ENCODE measurements at places on chromosomes 11 and 22.

DNA sequence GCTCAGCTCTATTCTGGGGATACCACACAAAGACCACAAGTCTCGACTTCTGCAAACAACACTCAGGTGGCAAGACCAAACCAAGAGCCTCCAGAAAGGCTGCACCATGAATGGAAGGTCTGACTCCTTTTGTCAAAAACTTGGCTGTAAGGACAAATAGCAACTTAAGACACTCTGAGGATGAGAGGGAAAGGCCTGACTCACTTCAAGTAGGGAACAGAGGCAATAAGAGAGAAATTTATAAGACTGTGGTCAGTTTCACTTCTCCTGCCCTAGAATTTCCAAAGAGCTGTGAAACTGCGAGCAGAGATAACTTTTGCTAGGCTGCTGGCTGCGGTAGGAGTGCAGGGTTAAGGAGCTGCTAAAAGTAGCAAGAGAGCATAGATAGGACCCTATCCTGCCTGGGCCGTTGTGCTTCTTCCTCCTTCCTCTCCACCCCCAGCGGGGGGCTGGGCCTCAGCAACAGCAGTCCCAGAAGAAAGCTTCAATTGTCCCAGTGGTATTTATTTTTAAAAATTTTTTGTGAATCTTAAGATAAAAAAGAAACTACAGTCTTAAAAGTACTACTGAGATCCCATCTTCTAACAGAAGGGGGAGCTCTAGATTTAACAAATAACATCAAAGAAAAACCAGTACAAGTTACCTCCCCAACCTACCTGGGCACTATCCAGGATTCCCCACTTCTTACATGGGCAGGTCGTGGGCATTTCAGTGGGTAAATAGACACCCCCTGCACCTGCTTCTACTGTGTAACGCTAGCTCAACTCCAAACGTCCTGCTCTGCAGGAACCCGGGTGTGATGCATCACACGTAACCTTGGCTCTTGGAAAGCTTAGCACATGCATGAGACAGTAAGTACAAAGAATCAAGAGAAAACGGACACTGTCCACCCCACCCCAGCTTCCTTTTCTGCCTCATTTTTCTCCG, 66.4 kb downstream of the SGSM3 start:
- H3K27me3 ChIP-seq: no peaks in the 10 kb centered on the region
- peak overlapping the region; percentile 42 for H3K4me3 ChIP-seq
- H3K36me3 ChIP-seq: 0 out of 2 replicates have a peak, but pooled peaks cover 4% of the 10 kb centered on the region

- H3K36me3 ChIP-seq: no peaks in the 10 kb centered on the region
- peaks cover 3% of the 10 kb centered on the region for H3K4me1 ChIP-seq
- DNase-seq: peak; percentile 66
- no peak overlapping the region for H3K27ac ChIP-seq
- H3K27me3 ChIP-seq: no peaks in the 10 kb centered on the region
These were observed 13.1 kb upstream of the LYVE1 start for GRCh38 chr11:10581481-10582019.

GRCh38 chr11:22516111-22516510, 109.5 kb downstream of the FANCF start:
- H3K4me1 ChIP-seq: peaks cover 22% of the 10 kb centered on the region
- no peak overlapping the region for H3K27ac ChIP-seq
- H3K36me3 ChIP-seq: no peaks in the 10 kb centered on the region
- no peak overlapping the region for H3K4me3 ChIP-seq
- no peaks in the 10 kb centered on the region for H3K27me3 ChIP-seq

GRCh38 chr11:121588747-121589146, 136.0 kb upstream of the SORL1-AS1 start:
- no peak overlapping the region for H3K4me3 ChIP-seq
- no peaks in the 10 kb centered on the region for H3K4me1 ChIP-seq
- H3K36me3 ChIP-seq: no peaks in the 10 kb centered on the region
- 0 out of 2 replicates have a peak, but pooled peaks cover 4% of the 10 kb centered on the region for H3K27me3 ChIP-seq
- H3K27ac ChIP-seq: no peak overlapping the region
- no peak for DNase-seq

DNA sequence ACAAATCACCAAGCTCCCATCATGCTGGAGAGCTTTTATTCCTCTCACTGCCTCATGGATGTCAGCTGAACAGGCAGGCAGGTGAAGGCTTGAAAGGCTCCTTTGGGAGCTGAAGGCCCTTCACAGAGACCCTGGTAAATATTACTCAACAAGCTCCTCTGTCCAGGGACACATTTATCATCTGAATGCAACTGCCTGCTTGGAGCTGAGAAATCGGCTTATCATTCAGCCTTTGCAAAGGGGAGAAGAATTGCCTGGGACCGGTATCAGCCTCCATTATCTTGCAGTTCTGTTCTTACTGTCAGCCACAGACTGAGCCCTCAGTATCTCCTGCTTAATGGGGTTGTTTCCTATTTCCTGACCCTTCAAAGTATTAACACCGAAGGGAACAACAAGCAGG, 113.8 kb upstream of the PITPNB start:
- H3K4me3 ChIP-seq: no peak overlapping the region
- DNase-seq: no peak
- no peaks in the 10 kb centered on the region for H3K36me3 ChIP-seq
- peaks cover 16% of the 10 kb centered on the region for H3K4me1 ChIP-seq
- no peak overlapping the region for H3K27ac ChIP-seq
- no peaks in the 10 kb centered on the region for H3K27me3 ChIP-seq

GRCh38 chr22:36331912-36332622, 55.7 kb downstream of the MYH9 start:
- peaks cover 69% of the 10 kb centered on the region for H3K4me1 ChIP-seq
- DNase-seq: peak; percentile 53
- H3K36me3 ChIP-seq: peaks cover 41% of the 10 kb centered on the region

DNA sequence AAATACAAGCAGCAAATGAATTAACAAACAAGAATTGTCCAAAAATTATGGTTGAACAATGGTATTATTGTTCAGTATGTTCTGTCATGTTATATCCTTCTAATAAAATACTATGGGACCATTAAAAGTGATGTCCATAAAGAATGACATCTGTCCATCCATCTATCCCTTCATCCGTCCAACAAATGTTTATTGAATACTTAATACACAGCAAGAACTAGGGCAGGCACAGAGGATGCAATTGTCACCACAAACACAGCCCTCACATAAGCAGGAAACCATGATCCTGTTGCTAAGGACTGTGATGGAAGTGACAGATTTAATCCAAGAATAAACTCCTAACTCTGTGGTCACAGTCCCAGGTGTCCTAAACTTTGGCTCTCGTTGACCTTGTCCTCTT, 20.7 kb upstream of the B3GAT1 start:
- no peak overlapping the region for H3K4me3 ChIP-seq
- no peaks in the 10 kb centered on the region for H3K4me1 ChIP-seq
- no peak overlapping the region for H3K27ac ChIP-seq
- DNase-seq: no peak
- no peaks in the 10 kb centered on the region for H3K36me3 ChIP-seq
- no peaks in the 10 kb centered on the region for H3K27me3 ChIP-seq

- peak overlapping the region; percentile 91 for H3K4me3 ChIP-seq
- no peaks in the 10 kb centered on the region for H3K36me3 ChIP-seq
- H3K4me1 ChIP-seq: peaks cover 33% of the 10 kb centered on the region
- no peaks in the 10 kb centered on the region for H3K27me3 ChIP-seq
These were observed 895 bp downstream of the TEAD1 start for GRCh38 chr11:12674936-12675696.
